ENCODE measurements at places on chromosomes 2 and 18. TPM values are rescaled to one million over a fixed set of nuclear protein-coding genes. Genes with fewer than 3 reads are reported as not detected.
A peak's percentile ranks its signal among the peaks of the same experiment; 100 is the strongest.

DNA sequence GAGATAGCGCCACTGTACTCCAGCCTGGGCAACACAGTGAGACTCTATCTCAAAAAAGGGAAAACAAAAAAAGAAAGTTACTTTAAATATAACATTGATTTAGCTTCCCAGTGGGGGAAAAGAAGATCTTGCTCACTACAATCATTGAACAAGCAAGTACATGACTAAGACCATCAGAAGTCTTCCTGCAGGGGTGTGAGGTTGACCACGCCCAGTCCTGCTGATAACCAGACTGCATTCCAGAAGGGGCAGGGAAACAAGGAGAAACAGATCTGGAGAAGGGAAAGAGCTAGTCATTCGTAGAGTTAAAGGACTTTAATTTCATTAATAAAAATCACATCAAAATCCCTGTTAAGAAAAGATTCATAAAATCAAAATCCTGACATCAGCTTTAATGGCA lies 77.5 kb downstream of the EPHA4 start:
- no peak overlapping the region for H3K4me3 ChIP-seq
- no peak for DNase-seq
- no peaks in the 10 kb centered on the region for H3K36me3 ChIP-seq

DNA sequence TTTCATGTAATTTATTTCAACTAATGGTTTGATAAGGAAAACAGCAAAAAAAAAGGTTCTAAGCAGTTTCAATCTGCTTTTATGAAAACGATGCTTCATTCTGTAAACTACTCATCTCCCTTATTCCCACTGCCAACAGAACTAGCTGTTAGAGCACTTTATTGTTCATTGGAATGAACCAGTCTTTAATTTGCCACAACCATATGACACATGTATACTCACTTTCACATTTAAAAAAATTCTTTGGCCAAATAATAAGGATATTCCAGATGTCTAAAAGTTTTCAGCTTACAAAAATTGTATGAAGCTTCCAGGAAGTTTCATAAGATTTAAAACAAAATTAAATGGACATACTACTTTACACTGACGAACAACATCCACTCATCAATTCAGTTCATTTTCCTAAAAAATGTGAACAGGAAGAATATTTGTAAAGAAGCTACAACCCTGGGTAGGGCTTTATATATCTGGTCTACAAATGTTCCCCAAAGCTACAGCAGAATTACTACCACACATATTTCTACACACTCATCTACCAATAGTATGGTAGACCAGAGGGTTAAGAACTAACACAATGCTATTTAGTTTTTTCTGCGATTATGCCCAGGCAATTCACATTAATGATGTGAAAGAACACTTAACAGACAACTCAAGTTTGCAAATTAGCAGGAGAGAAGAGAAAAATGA lies 37.7 kb downstream of the ZNF521 start:
- H3K27me3 ChIP-seq = no peaks in the 10 kb centered on the region
- no peak for DNase-seq
- H3K36me3 ChIP-seq = no peaks in the 10 kb centered on the region
- H3K4me3 ChIP-seq = no peak overlapping the region

DNA sequence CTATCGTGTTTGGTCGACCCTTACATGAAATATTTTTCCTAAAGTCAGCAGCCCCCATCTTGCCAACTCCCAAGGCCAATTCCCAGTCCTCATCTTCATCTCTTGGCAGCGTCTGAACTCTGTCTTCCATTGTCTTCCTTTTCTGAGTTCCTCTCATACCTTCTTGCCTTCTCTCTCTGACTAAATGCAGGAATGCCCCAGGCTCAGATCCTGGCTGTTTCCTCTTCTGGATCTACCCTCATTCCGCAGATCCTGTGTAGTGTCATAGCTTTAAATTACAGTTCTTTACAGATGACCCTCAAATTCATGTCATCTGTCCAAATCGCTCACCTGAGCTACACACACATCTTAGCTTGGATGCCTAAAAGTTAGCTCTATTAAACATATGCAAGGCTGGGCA lies 94.7 kb downstream of the MMADHC start:
- H3K4me1 ChIP-seq = no peaks in the 10 kb centered on the region
- H3K27ac ChIP-seq = no peak overlapping the region
- no peaks in the 10 kb centered on the region for H3K36me3 ChIP-seq

GRCh38 chr2:85662899-85663593 lies 5.0 kb downstream of the SFTPB start:
- H3K27me3 ChIP-seq = no peaks in the 10 kb centered on the region
- H3K27ac ChIP-seq = no peak overlapping the region
- H3K4me3 ChIP-seq = no peak overlapping the region
- no peak for DNase-seq

DNA sequence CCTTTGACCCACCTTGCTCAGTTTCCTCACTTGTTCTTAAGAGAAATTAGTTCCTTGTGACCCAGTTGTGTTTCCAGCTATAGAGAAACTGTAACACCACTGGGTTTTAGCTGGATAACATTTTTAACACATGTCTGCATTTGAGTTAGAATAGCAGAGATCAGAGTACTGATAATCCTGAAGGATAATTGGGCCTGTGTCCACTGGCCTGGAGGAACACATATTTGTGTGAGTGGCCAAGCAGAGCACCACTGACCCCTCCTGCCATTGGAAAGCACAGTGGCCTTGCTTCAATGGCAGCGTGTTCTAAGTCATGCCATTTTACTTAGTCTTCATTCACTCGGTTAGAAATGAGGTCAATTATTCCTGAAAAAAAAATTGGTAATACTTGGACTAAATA lies 42.6 kb downstream of the PKP4 start:
- no peak overlapping the region for H3K27ac ChIP-seq
- no peaks in the 10 kb centered on the region for H3K36me3 ChIP-seq
- H3K4me3 ChIP-seq = no peak overlapping the region
- no peaks in the 10 kb centered on the region for H3K27me3 ChIP-seq
- peaks cover 4% of the 10 kb centered on the region for H3K4me1 ChIP-seq

DNA sequence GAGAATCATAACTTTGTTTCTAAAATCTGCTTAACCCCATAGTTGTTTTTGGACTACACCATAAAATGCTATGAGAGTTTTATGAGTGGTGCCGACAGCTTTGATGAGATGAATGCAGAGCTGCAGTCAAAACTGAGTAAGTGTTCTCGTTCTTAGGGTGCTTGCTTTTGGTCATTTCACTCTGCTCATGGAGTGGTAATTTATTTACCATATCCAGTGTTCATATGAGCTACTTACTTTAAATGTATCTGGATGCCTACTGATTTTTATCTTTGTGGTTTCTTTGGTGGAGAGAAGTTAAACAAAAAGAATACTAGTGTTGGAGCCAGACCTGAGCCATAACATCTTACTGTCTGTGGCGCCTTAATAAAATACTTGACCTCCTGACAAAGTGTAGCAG lies 16.4 kb downstream of the NDC80 start:
- H3K4me1 ChIP-seq = no peaks in the 10 kb centered on the region
- H3K27me3 ChIP-seq = no peaks in the 10 kb centered on the region
- DNase-seq = no peak
- H3K4me3 ChIP-seq = no peak overlapping the region
- H3K27ac ChIP-seq = no peak overlapping the region

GRCh38 chr2:97961534-97961933 lies 34.2 kb downstream of the TMEM131 start:
- H3K27ac ChIP-seq = no peak overlapping the region
- no peaks in the 10 kb centered on the region for H3K27me3 ChIP-seq
- H3K4me1 ChIP-seq = peaks cover 19% of the 10 kb centered on the region
- no peak overlapping the region for H3K4me3 ChIP-seq

GRCh38 chr2:24169023-24169422 lies 5.8 kb upstream of the FAM228A start:
- H3K27ac ChIP-seq = no peak overlapping the region
- H3K27me3 ChIP-seq = no peaks in the 10 kb centered on the region
- no peak for DNase-seq

DNA sequence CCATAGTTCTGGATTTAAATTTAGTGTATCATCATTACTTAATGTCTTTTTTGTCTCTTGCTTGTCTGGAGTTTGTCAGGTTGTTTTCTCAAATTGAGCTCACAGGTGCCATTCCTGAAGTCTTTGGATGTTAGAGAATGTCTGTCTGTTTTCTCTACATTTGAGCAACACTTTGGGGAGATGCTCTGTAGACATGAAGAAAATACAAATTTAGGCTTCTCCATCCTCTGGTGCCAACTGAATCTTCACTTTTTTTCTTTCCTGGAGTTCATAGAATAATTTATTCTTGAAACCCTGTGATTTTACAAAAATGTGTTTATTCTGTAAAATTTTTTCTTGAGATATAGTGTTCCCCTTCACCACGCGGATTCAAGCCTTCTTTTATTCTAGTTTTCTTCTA lies 256.4 kb upstream of the HDAC4 start:
- H3K36me3 ChIP-seq = no peaks in the 10 kb centered on the region
- no peak overlapping the region for H3K4me3 ChIP-seq
- H3K27ac ChIP-seq = no peak overlapping the region
- no peak for DNase-seq
- H3K27me3 ChIP-seq = peaks cover 4% of the 10 kb centered on the region

- H3K27me3 ChIP-seq = no peaks in the 10 kb centered on the region
- H3K36me3 ChIP-seq = no peaks in the 10 kb centered on the region
- DNase-seq = no peak
- peaks cover 4% of the 10 kb centered on the region for H3K4me1 ChIP-seq
- H3K27ac ChIP-seq = peak overlapping the region; percentile 7
- no peak overlapping the region for H3K4me3 ChIP-seq
These were observed 95.2 kb upstream of the SCG2 start for GRCh38 chr2:223697316-223697891.

GRCh38 chr2:20215183-20216040 lies 9.5 kb downstream of the SDC1 start:
- H3K27ac ChIP-seq = no peak overlapping the region
- H3K4me1 ChIP-seq = peaks cover 16% of the 10 kb centered on the region
- DNase-seq = no peak
- no peak overlapping the region for H3K4me3 ChIP-seq
- H3K27me3 ChIP-seq = no peaks in the 10 kb centered on the region

GRCh38 chr2:239697399-239698164 lies 296.8 kb upstream of the HDAC4 start:
- DNase-seq = no peak
- no peaks in the 10 kb centered on the region for H3K4me1 ChIP-seq
- H3K4me3 ChIP-seq = no peak overlapping the region
- H3K27me3 ChIP-seq = no peaks in the 10 kb centered on the region

DNA sequence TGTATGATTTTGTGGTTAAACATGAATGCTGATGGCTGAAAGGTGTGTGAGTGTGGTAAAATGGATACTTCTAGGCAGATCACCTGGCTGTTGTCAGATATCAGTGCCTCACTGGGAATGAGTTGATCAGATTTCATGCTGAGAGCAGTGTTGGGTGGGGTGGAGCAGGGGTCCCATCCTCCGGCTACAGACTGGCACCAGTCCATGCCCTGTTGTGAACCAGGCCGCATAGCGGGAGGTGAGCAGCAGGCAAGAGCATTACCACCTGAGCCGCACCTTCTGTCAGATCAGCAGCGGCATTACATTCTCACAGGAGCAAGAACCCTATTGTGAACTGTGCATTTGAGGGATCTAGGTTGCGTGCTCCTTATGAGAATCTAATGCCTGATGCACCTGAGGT lies 78.7 kb downstream of the GLI2 start:
- no peak overlapping the region for H3K4me3 ChIP-seq
- H3K36me3 ChIP-seq = no peaks in the 10 kb centered on the region
- no peaks in the 10 kb centered on the region for H3K27me3 ChIP-seq
- H3K27ac ChIP-seq = no peak overlapping the region
- no peaks in the 10 kb centered on the region for H3K4me1 ChIP-seq

DNA sequence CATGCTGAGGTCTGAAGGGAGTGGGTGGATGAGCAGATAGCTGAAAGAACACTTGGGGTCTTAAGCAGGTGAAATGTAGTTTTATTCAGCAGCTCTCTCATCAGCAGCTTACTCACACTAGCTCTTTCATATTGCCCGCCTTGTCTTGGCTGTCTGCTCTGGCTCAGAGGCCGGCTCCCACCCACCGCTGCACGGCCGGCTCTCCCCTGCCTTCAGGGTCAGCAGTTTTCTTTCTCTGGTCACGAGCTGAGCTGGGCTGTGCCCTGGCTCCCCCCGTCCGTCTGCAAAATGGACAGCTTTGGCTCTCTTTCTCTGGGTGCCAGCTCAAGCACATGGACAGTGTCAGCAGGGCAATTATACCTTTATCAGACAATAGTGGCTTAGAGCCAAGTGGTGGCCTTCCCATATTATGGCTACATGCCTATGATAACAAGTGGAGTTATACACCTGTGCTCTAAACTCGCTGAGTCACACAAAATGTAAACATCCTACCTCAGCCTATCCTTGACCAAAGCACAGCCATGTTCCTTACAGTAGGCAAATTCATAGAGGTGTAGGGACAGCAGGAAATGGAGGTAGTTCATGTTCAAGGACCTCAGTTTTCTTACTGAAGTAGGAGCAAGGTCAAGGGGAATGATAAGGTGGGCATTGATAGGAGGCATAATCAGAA lies 224.8 kb downstream of the SOCS6 start:
- H3K4me1 ChIP-seq = no peaks in the 10 kb centered on the region
- H3K36me3 ChIP-seq = no peaks in the 10 kb centered on the region
- no peak overlapping the region for H3K4me3 ChIP-seq

DNA sequence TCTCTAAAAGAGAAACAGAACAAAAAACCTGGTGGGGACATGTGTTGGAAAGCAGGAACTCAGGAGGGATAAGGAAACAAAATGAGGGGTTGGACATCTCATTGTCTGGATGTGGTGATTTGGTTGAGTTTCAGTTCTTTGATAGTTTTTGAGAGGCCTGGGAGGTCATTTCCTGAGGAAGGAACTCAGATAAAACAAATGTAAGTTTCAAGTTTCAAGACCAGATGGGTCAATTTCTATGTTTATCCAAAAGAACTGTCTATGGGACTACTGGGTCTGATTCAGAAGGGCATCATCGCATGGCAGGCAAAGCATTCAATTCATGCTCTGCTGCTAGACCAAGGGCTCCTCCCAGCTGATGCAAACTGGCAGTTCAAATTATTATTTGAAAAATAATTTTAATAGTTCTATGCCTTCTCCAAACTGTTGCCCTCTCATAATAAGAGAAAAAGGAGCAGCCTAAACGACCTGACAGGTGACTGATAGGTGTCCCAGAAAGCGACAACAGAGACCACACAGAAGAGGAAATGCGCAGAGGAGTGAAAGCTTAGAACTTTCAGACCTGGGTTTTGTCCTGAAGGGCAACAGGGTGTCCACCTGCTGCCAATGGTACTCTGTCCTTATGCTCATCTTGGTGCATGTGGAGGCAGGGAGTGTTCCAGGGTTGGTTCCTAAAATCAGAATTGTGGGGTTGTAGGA lies 39.3 kb upstream of the SH3RF3 start:
- no peaks in the 10 kb centered on the region for H3K4me1 ChIP-seq
- H3K27ac ChIP-seq = no peak overlapping the region
- no peaks in the 10 kb centered on the region for H3K36me3 ChIP-seq
- H3K27me3 ChIP-seq = no peaks in the 10 kb centered on the region

STAT4 gene
- total RNA-seq = 2.6 TPM

SFXN5 gene
- 16.0 TPM for total RNA-seq

CD8B2 gene
- total RNA-seq = not detected

FAM124B gene
- total RNA-seq = 1.1 TPM

ZC3H6 gene
- 19.9 TPM for total RNA-seq

BOLL gene
- total RNA-seq = 0.27 TPM

TACR1 gene
- total RNA-seq = 0.24 TPM

KCNE4 gene
- 19.3 TPM for total RNA-seq

TMEM178A gene
- 6.5 TPM for total RNA-seq

CCDC148 gene
- total RNA-seq = 6.6 TPM
